KG1 (cell line): ENCODE measurements at places on chromosomes 7 and 10.

GRCh38 chr10:26881600-26882331, 21.0 kb upstream of the ABI1 start:
- DNase-seq: no peak

- no peak for DNase-seq
Measured at GRCh38 chr7:46156853-46157252, 235.8 kb upstream of the IGFBP3 start.

DNA sequence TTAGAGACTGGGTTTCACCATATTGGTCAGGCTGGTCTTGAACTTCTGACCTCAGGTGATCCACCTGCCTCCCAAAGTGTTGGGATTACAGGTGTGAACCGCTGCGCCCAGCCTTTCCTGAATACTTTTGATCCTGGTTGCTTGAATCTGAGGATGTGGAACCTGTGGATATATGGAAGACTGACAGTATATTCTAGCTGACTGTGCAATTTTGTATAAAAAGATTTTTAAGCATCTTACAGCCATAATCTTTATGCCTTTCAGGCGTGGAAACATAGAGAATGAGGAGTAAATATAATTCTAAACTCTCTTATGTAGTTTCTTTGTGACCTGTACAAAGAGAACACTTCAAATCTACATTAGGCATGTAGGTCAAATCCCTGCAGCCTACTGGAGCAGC, 16.2 kb downstream of the TSPAN14 start:
- DNase-seq: no peak

GRCh38 chr7:90938371-90938770, 325.9 kb upstream of the FZD1 start:
- no peak for DNase-seq

DNA sequence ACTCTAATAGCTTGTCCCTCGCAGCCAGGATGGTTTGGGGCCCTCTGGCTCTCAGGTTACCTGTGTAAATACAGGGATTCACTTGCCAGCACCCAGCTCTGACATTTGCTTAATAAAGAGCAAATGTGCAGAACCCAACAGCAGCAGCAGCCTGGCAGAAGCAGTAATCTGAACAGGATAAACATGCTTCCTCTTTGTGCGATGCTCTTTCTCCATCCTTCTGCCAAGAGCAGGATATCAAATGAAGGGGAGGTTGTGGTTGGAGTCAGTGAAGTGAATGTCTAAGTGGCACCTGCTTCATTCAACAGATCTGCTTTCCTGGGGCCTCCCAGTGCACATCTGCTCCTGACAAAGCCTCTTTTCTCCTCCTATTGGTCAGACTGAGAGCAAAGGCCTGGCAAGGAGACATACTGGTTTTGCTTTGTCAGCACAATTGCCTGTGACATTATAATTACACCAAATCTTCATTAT, 130.3 kb downstream of the NRF1 start:
- no peak for DNase-seq

DNA sequence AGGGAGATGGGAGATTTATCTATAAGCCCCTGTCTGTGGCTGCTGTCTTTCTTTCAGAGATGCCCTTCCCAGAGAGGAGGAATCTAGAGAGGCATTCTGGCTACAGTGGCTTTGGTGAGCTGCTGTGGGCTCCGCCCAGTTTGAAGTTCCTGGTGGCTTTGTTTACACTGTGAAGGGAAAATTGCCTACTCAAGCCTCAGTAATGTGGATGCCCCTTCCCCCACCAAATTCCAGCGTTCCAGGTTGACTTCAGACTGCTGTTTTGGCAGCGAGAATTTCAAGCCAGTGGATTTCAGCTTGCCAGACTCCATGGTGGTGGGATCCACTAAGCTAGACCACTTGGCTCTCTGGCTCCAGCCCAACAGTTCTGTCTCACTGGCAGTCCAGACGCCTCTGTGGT, 951.6 kb downstream of the CCSER2 start:
- DNase-seq: no peak

GRCh38 chr7:19442016-19442785, 266.6 kb downstream of the POLR1F start:
- DNase-seq: no peak

- no peak for DNase-seq
Measured at GRCh38 chr7:137519181-137519691, 175.7 kb upstream of the PTN start.

GRCh38 chr7:138750901-138751464, 46.8 kb upstream of the TMEM213 start:
- no peak for DNase-seq

DNA sequence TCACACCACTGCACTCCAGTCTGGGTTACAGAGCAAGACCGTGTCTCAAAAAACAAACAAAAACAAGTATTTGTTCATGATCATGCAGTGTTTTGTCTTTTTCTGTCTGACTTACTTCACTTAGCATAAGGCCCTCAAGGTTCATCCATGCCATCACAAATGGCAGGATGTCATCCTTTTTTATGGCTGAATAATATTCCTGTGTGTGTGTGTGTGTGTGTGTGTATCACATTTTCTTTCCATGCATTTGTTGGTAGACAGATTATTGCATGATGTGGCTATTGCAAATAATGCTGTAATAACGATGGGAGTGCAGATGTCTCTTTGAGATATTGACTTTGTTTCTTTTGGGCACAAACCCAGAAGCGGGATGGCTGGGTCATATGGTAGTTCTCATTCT, 14.3 kb upstream of the MNX1 start:
- DNase-seq: no peak

DNA sequence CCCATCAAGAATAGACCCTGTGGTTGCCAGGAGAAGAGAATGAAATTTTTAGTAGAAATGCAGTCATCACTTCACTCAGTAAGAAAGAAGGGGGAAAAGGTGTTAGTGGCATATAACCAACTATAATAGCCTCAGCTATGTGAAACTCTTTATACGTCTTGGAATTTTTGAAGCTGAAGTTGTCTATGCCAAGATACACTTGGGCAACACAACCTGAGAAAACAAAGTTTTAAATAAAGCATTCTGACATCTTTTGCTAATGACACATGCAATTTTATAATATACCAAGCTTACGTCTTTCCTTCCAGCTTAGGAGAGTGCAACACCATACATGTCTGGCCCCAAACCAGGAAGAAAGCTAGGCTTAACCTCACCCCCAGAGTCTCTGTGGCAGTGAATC, 40.8 kb upstream of the ZNF438 start:
- no peak for DNase-seq

- DNase-seq: no peak
Measured at GRCh38 chr10:129033340-129033739, 433.7 kb upstream of the MGMT start.

DNA sequence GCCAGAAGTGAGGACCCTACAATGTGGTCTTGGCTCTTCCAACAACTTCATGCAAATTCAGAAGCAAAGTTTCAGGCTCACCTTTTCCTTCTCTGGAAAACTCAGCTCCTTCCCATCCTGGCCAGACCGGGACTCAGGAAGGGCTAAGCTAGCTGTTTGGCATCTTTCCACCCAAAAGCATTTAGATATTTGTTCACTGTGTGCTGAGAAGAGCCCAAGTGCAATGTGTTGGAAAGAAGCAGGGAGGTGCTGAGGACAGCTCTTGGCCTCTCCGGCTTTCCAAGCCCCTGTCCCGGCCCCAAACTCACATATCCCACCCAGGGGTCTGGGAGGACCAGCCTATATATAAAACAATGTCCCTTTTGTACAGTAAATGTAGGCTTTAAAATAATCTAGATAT, 44.5 kb downstream of the MKI67 start:
- no peak for DNase-seq

DNA sequence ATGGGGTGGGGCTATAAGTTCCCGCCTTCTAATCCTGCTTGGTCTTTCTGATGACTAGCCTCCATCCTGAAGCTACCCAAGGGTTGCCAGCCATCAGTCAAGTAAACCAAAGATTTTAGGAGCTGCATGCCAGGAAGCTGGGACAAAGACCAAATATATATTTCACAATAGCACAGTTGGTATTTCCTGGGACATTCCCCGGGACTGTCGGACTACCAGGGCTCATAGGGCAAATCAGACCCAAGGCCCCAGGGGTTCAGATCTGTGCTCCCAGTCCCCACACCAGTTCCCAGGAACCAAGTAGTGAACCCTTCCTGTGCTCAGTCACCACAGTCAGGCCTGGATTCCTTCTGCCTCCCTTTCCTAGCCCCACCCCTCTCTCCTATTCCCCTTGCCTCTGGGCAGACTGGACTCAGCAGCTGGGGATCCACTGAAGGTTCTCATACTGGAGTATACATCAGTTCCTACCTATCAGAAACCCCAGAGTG, 5.7 kb upstream of the CXCL12 start:
- DNase-seq: no peak

DNA sequence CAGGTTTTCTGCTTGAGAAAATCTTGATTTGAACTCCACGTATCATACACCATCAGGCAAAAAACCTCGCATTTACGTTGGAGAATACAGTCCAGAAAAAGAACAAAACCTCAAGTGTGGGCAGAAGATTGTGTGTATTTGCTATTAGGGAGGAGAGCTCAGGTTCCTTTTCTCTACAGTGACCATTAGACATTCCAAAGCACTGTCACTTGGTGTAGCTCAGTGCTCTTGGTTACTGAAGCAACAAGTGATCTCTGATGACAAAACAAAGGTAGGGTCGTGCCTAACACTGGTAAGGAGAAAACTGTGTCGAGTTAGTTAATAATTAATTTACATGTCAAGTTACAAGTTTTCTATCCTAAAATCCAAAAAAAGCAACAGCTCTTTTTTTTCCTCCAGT, 72.6 kb downstream of the C1GALT1 start:
- DNase-seq: no peak

GRCh38 chr10:110170142-110170971, 37.0 kb upstream of the MXI1 start:
- no peak for DNase-seq

GRCh38 chr7:144518360-144518759, 114.9 kb upstream of the NOBOX start:
- no peak for DNase-seq

DNA sequence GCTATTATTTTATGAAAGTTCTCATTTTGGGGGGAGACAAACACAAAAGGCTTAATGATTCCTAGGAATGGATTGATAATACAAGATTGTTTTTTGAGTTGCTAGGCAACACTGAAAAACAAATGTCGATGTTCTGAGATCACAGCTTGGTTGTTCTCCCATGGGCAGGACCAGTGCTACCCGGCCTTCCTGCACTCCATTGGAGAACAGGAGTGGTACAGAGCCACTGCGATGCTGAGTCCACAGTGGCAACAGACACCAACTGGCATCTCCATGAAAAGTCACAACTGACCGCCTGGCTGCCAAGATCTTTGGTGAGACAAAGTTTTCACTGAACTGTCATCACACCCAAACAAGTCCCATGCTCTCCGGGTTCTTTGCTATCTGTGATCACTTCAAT, 68.9 kb upstream of the NMT2 start:
- no peak for DNase-seq

DNA sequence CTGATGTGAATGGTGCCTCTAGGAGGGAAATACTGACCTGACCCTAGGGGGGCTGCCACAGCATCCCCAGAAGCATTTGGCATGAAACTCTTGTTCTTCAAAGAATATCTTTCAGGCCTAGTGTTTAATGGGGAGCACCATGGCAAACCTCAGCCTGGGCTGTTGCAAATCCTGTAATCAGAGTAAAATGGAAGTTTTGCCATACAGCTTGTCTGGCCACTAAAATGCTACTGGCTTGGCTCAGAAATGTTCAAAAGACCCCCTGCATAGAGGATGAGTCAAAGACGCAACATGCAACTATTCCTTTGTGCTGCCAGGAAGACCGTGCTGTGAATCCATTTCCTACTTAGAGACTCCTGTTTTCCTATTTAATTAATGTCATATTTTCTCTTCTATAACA, 26.7 kb downstream of the HECW1 start:
- DNase-seq: no peak

- no peak for DNase-seq
Measured at GRCh38 chr7:94580601-94581000, 71.0 kb downstream of the CASD1 start.

DNA sequence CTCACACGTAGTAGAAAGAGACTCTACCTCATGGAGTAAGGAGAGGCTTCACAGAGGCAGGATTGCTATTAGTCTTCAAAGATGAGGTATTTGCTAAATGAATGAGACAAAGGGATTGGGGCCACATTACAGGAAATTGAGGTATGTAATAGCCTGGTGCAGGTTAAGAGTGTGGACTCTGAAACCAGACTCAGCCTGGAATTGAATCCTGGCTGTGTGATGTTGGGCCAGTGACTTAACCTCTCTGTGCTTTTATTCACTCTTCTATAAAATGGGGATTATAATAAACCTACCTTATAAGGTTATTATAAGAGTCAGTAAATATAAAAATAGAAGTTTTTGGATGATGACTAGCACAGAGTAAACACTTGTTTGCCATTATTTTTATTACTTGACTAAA, 64.7 kb upstream of the ATRNL1 start:
- DNase-seq: no peak

DNA sequence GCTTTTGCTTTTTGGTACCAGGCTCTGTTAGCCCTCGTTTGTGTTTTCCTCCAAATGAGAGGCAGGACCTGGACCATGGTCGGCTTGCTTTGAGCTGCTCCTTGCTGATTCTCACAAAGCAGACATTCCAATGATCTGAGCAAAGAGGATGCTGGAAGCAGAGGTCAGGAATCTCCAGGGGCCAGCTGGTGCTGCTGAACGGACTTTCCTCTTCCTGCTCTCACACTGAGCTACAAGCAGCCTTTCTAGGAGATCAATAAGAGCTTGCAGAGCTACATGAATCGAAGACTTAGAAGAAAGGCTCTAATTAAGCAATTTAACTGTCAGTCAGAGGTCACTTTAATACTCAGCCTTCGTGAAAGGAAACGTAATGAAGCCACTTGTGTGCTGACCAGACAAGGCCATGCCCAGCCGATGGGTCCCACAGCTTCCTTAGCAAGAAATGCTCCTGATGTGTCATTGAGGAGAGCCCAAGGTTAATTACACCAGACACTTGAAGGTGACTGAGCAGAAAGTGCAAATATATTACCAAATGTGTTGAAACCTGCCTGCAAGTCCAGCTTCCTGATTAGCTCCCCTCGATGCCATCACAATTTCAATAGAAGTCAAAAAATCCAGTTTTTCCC, 151.3 kb upstream of the RSU1 start:
- no peak for DNase-seq
